ENCODE measurements at places on chromosomes 3 and 15.

DNA sequence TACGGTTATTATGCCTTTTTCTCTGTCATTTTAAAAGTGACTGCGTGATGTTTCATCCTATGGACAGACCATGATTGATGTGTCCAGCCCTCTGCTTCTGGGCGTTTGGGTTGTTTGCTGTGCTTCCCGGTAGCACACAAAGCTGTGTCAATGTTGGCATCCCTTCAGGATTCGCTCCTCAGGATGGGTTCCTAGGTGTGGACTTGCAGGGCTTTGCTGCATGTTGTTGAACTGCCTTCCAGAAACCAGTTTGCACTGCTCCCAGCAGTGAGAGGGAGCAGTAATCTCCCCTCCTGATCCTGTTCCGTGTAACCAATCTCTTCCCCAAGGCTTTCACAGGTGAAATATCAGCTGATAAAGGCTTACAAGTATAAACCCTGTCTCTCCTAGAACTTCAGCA is 787 bp downstream of the TRPM1 start:
- H3K4me1 ChIP-seq: peaks cover 1% of the 10 kb centered on the region
- no peak for DNase-seq
- H3K27me3 ChIP-seq: no peaks in the 10 kb centered on the region
- H3K36me3 ChIP-seq: no peaks in the 10 kb centered on the region
- H3K27ac ChIP-seq: no peak overlapping the region

GRCh38 chr3:149575213-149575960 is 82.4 kb downstream of the WWTR1 start:
- no peak for DNase-seq
- peaks cover 35% of the 10 kb centered on the region for H3K4me1 ChIP-seq
- H3K27ac ChIP-seq: no peak overlapping the region
- no peak overlapping the region for H3K4me3 ChIP-seq
- no peaks in the 10 kb centered on the region for H3K36me3 ChIP-seq

- H3K36me3 ChIP-seq: peaks cover 2% of the 10 kb centered on the region
- no peak for DNase-seq
- no peak overlapping the region for H3K4me3 ChIP-seq
These were observed 6.1 kb upstream of the RPP14 start for GRCh38 chr3:58299839-58300516.

DNA sequence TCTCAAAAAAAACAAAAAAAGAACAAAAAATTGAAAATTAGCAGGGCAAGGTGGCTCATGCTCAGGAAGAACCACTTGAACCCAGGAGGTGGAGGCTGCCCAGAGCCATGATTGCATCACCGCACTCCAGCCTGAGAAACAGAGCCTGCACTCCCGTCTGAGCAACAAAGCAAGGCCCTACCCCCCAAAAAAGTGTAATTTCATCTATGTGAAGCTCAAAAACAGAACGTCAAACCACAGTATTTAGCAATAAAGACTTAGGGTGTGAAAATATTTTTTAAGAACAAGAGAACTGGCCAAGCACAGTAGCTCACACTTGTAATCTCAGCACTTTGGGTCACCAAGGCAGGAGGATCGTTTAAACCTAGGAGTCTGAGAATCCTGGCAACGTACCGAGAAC is 38.2 kb downstream of the STAG1 start:
- peaks cover 30% of the 10 kb centered on the region for H3K4me1 ChIP-seq
- no peak overlapping the region for H3K27ac ChIP-seq
- DNase-seq: no peak
- no peak overlapping the region for H3K4me3 ChIP-seq
- H3K27me3 ChIP-seq: no peaks in the 10 kb centered on the region

DNA sequence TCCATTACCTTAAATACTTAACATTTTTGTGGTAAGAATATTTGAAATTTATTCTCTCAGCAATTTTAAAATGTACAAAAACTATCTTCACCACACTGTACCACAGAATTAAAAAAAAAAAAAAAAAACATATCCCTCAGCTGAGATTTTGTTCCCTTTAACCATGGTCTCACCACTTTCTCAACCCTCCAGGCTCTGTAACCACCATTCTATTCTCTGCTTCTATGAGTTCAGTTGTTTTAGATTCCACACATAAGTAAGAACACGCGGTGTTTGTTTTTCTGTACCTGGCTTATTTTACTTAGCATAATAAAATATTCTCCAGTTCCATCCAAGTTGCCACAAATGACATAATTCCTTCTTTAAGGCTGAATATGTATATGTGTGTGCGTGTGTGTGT is 41.5 kb downstream of the CSNK1G1 start:
- peaks cover 14% of the 10 kb centered on the region for H3K4me1 ChIP-seq
- DNase-seq: no peak
- H3K4me3 ChIP-seq: no peak overlapping the region

DNA sequence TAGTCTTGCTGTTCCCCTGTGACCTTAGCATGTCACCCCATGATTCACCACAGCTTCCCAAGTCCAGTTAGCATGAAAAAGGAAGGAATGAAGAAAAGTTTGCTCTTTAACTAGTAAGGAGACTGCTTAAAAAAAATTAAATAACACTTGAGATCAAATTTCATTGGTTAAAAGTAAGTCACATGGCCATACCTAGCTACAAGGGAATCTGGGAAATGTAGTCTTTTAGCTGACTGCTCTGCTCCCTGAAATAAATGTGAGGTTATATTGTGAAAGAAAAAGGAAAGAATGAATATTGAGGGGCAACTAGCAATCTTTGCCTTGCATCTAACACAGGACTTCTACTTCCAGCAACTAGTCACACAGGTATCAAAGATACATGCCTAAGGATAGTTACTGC is 84.7 kb upstream of the LRRN1 start:
- H3K27me3 ChIP-seq: no peaks in the 10 kb centered on the region
- H3K27ac ChIP-seq: no peak overlapping the region
- H3K4me1 ChIP-seq: no peaks in the 10 kb centered on the region
- H3K4me3 ChIP-seq: no peak overlapping the region
- H3K36me3 ChIP-seq: no peaks in the 10 kb centered on the region

- no peaks in the 10 kb centered on the region for H3K27me3 ChIP-seq
- no peak overlapping the region for H3K4me3 ChIP-seq
- no peak for DNase-seq
- no peaks in the 10 kb centered on the region for H3K36me3 ChIP-seq
These were observed 7.2 kb upstream of the ABTB1 start for GRCh38 chr3:127665586-127665985.

DNA sequence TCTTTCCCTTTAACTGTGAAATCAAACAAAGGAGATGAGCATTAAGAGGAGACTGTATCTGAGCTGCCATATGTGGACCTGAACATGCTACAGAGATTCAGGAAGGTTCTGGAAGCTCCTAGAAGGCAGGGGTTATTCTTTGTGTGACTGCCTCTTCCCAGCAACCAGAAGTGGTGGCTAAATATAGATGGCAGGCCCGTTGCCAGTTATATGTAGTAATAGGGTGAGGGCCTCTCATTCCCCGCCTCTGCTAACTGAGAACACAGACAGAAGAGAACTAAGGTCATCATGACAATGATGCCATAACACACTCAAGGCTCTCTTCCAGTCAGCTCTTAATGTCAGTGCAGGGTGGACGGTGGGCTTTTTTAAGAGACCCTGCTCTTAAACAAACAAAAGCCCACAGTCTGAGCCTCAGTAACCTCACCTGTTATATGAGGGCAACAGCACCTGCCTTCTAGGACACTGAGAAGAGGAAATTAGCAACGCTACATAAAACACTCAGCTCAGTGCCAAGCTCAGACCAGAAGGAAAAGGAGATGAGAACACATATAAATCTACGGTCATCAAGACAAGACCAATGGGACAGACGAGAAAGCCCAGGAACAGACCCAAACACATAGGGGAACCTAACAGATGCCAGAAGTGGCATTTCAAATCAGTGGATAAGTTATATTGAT is 22.3 kb downstream of the CFAP92 start:
- no peak overlapping the region for H3K27ac ChIP-seq
- no peaks in the 10 kb centered on the region for H3K36me3 ChIP-seq
- H3K4me1 ChIP-seq: peaks cover 7% of the 10 kb centered on the region
- no peak for DNase-seq
- H3K27me3 ChIP-seq: no peaks in the 10 kb centered on the region

DNA sequence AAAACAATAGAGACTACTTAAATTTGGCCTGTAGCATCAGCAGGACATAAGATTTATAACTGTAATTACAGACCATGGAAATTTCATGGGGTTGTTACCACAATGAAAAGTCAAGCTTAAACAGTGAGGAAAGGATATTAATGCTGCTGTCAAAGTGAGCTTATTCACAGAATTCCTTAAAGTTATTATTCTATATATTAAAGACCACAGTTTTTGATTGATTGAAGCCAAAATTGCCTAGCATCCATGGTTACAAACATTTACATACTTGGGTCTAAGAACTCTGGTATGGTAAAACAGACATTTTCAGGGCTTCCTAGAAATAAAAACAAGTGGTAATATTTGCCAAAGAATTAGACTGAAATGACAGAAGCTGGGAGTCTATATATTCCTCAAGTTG is 248.6 kb downstream of the ATP8B4 start:
- H3K4me1 ChIP-seq: no peaks in the 10 kb centered on the region
- H3K36me3 ChIP-seq: no peaks in the 10 kb centered on the region
- no peak for DNase-seq
- H3K27me3 ChIP-seq: peaks cover 10% of the 10 kb centered on the region

GRCh38 chr3:100089812-100090668 is 24.3 kb downstream of the FILIP1L start:
- H3K4me1 ChIP-seq: peaks cover 27% of the 10 kb centered on the region
- no peak overlapping the region for H3K4me3 ChIP-seq
- H3K27ac ChIP-seq: no peak overlapping the region
- H3K27me3 ChIP-seq: no peaks in the 10 kb centered on the region
- peaks cover 11% of the 10 kb centered on the region for H3K36me3 ChIP-seq

DNA sequence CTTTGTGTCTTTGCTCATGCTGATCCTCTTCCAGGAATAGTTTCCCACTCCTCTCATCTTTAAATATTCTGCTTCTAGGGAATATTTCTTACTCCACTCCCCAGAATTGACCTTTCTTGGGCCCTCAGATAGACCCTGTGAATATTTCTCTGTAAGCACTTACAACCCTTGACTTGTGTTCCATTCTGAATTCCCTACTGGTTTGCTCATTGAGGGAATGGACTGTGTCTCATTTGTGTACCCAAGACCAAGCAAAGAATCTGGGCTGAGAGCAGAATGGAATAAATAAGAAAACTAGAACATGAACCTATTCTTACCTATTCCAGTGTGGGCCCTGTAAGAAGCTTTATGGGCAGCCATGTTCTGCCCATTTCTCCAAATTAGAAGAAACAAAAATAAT is 72.7 kb upstream of the TSPAN3 start:
- H3K27me3 ChIP-seq: no peaks in the 10 kb centered on the region
- no peak overlapping the region for H3K4me3 ChIP-seq
- no peak for DNase-seq
- H3K4me1 ChIP-seq: peaks cover 6% of the 10 kb centered on the region
- H3K36me3 ChIP-seq: peaks cover 33% of the 10 kb centered on the region
- H3K27ac ChIP-seq: no peak overlapping the region

- H3K27ac ChIP-seq: no peak overlapping the region
- H3K36me3 ChIP-seq: no peaks in the 10 kb centered on the region
- no peaks in the 10 kb centered on the region for H3K4me1 ChIP-seq
- H3K4me3 ChIP-seq: no peak overlapping the region
These were observed 516.6 kb upstream of the KCNMB2 start for GRCh38 chr3:178019645-178020044.

DNA sequence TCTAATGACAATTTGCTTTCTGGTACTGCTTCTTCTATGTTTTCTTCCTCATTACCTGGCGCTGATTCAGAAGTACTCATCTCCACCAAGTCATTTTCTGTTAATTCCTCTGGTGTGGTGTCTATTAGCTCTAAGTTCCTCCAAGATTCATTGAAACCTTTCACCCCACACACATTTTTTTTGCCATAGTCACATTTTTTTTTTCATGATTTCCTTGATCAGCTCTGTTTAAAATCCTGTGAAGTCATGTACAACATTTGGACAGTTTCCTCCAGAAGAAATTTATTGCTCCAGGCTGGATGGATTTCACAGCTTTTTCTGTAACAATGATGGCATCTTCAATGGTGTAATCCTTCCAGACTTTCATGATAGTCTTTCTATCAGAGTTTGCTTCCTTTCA is 243.2 kb upstream of the VEPH1 start:
- H3K36me3 ChIP-seq: no peaks in the 10 kb centered on the region
- H3K27ac ChIP-seq: no peak overlapping the region
- H3K4me3 ChIP-seq: no peak overlapping the region
- no peak for DNase-seq
- H3K27me3 ChIP-seq: no peaks in the 10 kb centered on the region
- H3K4me1 ChIP-seq: no peaks in the 10 kb centered on the region

DNA sequence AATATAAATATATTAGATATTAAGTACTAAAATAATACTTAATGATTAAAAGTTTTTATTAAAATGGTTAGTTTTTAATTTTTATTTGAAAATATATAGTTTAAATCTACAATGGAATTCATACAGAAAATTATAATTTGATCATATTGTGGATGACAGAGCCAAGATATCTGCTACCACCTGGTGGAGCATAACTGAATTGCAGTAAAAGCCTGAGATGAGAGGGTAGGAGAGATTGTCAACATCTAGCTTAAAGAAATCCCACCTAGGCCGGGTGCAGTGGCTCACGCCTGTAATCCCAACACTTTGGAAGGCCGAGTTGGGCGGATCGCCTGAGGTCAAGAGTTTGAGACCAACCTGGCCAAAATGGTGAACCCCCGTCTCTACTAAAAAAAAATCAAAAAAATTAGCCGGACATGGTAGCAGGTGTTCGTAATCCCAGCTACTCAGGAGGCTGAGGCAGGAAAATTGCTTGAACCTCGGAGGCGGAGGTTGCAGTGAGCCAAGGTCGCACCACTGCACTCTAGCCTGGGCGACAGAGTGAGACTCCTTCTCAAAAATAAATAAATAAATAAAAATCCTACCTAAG is 25.1 kb upstream of the CSTA start:
- no peaks in the 10 kb centered on the region for H3K27me3 ChIP-seq
- H3K27ac ChIP-seq: no peak overlapping the region
- H3K4me3 ChIP-seq: no peak overlapping the region
- DNase-seq: no peak
- peaks cover 19% of the 10 kb centered on the region for H3K4me1 ChIP-seq

GRCh38 chr3:120931593-120931992 is 23.6 kb downstream of the STXBP5L start:
- H3K4me1 ChIP-seq: no peaks in the 10 kb centered on the region
- H3K36me3 ChIP-seq: no peaks in the 10 kb centered on the region
- DNase-seq: no peak
- H3K27ac ChIP-seq: no peak overlapping the region

DNA sequence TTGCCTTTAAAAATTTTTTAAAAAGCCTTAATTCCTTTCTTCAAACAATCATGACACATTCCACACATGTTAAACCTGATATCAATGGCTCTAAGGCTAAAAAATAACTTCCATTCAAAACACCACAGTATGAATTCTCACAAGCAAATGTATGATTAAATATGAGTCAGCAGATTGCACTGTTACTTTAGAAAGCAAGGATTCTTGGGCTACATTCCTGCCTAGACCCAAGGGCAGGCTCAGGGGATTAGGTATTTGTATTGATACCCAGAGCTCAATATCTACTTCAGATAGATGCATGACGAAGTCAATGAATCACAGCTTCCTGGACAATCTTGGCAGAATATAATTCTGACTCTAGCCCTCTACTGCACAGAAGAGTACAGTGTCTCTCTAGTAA is 65.7 kb downstream of the RARB start:
- no peaks in the 10 kb centered on the region for H3K27me3 ChIP-seq
- DNase-seq: no peak
- no peaks in the 10 kb centered on the region for H3K36me3 ChIP-seq
- no peaks in the 10 kb centered on the region for H3K4me1 ChIP-seq
